ENCODE measurements at places on chromosomes 11 and 22. TPM values are rescaled to one million over a fixed set of nuclear protein-coding genes. Genes with fewer than 3 reads are reported as not detected.

Gene C11orf97
- not detected for total RNA-seq

Gene SAA1
- total RNA-seq = 13.8 TPM

DNA sequence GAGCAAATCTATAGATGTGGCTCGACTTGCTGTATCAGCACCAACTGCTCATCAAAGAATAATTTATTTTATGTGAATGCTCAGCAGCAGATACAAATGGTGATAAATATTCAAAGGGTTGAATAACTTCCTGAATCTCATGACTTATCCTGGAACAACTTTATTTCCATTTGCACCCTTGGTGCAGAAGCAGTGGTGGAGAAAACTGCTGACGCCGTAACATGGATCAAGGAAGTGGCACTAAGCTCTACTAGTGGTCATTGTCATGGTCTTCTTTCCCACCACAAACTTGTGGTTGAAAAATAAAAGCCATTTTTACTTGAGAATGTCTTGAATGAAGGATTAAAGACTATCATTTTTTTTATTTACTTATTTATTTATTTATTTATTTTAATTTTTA lies 14.6 kb downstream of the MARK2 start:
- DNase-seq = no peak
- H3K4me1 ChIP-seq = peaks cover 84% of the 10 kb centered on the region
- no peaks in the 10 kb centered on the region for H3K27me3 ChIP-seq
- no peaks in the 10 kb centered on the region for H3K36me3 ChIP-seq
- H3K4me3 ChIP-seq = no peak overlapping the region

DNA sequence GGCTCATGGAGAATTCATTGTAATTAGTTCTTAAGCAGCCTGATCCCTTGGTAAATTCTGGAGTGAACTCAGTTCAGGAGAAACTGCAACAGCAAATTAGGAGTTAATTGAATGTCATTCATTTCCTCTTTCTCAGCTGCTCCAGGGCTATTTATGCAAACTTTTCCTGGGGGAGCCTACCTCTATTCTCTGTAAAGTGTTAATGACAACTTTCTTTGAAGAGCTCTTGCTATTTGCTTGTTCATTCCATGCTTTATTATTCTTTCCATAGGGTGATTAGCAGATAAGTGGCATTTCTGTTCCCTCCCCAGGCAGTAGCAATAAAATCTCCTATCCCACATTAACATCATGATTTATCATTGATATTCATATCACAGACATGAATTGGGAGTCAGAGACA lies 267.6 kb upstream of the DDI1 start:
- no peaks in the 10 kb centered on the region for H3K27me3 ChIP-seq
- DNase-seq = no peak
- no peak overlapping the region for H3K27ac ChIP-seq
- H3K4me1 ChIP-seq = no peaks in the 10 kb centered on the region
- no peaks in the 10 kb centered on the region for H3K36me3 ChIP-seq

DNA sequence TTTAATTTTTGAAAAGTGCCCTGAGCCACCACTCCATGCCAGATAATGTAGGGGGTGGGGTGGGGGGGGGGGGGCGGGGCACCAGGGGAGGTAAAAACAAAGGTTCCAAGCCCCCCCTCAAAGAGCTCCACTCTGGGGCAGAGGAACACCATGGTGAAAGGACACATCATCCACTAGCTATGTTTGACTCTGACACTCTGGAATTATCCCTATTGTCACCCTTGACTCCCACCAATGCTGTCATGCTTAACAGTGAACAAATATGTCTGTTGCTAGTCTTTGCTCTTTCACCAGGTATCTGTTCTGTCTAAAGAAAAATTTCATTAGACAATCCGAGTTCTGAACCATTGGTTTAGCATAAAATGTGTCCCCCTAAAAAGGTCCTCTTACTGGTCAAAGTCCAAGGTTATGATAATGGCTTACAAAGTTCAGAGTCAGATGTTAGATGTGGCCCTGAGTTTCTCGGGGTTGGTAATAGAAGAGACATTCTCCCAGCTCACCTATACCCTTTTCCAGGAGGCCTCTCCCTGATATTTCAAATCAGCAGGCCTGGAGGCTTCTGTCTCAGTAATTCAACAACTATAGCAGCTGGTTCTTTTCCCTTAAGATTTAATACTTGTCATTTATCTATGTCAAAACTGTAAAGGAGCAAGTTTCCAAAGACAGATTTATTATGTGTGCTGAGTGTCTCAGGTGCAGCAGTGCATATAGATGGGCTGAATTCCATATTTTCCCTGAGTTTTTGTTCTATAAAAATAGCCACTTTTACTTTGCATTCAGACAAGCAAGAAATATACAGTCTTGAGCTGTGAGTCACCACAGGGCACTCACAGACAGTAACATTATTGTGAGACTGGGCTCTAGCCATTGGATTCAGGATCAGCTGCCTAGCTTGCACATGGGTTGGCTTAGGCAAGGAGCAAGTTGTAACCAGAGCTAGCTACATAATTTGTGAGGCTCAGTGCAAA lies 174.1 kb downstream of the CSNK2A3 start:
- no peaks in the 10 kb centered on the region for H3K27me3 ChIP-seq
- H3K36me3 ChIP-seq = no peaks in the 10 kb centered on the region

- no peaks in the 10 kb centered on the region for H3K27me3 ChIP-seq
- no peak overlapping the region for H3K4me3 ChIP-seq
- H3K4me1 ChIP-seq = no peaks in the 10 kb centered on the region
- no peak for DNase-seq
- no peak overlapping the region for H3K27ac ChIP-seq
- H3K36me3 ChIP-seq = no peaks in the 10 kb centered on the region
Observed at GRCh38 chr11:108926171-108926840, 261.4 kb downstream of the DDX10 start.

All from esophagus squamous epithelium (tissue), 5 donors.